A549 (cell line): ENCODE measurements at places on chromosomes 3 and 15.
A peak's percentile ranks its signal among the peaks of the same experiment; 100 is the strongest.

- DNase-seq = peak; percentile 33
Observed at GRCh38 chr3:144770915-144771351, 799.3 kb downstream of the DIPK2A start.

DNA sequence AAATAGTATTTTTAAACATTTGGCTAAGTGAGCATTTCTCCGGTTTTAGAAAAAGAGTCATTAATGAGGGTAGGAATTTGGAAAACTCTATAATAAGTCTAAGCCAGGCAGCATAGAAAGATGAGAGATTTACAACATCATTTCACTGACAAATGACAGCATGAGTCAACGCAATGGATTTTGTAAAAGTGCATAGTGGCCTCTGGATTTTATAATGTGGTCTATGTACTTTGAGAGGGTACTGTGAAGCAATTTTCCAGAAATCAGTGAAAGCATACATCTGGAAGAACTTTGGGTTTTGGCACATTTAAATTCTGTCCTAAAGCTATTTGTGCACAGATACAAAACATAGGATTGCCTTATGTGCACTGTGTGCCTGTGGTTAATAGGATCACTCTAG lies 130.8 kb upstream of the CCNL1 start:
- no peak for DNase-seq

DNA sequence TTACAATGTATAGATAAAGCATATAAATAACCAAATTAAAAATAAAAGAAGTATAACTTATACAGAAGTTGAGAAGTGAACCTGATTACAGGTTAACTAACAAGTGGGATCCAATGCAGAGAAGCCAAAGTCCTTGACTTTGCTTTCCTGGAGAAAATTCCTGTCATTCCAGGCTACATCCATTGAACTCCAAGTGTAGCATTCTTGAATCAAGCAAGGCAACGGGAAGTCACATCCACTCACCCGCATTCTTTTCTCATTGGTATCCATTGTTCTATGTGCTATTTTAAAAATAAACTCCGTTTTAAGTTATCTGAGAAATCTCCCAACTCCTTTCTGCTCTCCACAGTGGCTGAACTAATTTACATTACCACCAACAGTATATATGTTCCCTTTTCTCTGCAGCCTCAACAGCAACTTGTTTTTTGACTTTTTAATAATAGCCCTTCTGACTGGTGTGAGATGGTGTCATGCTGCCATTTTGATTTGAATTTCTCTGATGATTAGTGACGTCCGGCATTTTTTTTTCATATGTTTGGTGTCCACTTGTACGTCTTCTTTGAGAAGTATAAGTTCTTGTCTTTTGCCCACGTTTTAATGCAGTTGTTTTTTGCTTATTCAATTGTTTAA lies 534.3 kb downstream of the ROBO1 start:
- no peak for DNase-seq

GRCh38 chr15:94736236-94736635 lies 504.9 kb downstream of the MCTP2 start:
- DNase-seq = no peak

- no peak for DNase-seq
Observed at GRCh38 chr15:72146934-72147333, 28.7 kb downstream of the SENP8 start.

DNA sequence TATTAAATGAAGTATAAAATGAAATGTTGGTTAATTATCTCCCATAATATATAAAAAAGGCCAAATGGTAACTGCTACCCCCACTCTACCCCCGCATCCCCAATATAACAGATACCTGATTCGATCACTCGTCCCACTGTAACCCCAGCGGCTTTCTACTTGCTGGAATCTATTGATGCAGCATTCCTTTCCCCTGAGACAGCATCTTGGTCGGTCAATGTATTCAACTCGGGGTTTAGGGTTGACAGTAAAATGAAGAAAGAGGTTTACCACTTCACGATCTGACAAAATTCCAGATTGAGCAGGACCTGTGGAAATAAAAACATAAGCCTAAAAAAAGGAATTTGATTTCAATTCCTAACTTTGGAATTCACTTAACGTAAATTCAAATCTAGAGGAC lies 18.6 kb upstream of the C15orf40 start:
- DNase-seq = no peak

DNA sequence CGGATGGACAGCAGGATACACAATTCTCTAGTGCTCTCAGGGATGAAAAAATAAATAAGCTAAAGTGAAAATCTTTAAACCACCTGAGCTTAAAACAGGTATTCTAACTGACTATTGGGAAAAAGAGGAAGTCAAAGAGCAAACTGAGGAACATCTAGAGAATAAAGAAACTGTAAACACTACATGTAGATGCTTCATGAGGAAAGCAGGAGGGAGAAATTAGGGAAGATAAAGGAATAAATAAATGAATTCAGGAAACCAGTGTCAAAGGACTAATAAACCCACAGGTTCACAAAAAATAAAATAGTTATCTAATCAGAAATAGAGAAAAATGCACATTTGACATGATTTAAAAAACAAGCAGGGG lies 525 bp upstream of the MCCC1 start:
- no peak for DNase-seq

GRCh38 chr3:176930942-176931341 lies 266.3 kb downstream of the TBL1XR1 start:
- DNase-seq = no peak

- DNase-seq = no peak
Observed at GRCh38 chr3:40240921-40241320, 68.6 kb upstream of the EIF1B start.

DNA sequence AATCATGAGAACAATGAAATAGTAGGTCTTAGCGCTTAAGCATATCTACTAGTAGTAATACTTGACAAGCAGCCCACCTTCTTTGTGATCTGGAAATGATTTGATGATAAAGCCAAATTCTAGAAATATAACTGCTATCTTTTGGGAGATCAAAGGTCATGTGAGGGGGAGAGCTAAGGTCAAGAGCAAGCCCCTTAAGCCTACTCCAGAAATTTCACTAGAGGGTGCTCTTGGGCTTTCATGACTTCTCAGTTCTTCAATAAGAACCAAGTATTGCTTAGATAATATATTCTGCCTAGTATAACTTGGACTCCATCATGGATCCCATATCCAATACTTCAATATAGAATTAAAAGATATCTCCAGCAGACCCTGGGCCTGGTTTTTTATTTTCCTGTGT lies 319.6 kb downstream of the ZBTB20 start:
- peak; percentile 4 for DNase-seq

GRCh38 chr3:149115114-149115513 lies 14.3 kb upstream of the HPS3 start:
- DNase-seq = no peak

DNA sequence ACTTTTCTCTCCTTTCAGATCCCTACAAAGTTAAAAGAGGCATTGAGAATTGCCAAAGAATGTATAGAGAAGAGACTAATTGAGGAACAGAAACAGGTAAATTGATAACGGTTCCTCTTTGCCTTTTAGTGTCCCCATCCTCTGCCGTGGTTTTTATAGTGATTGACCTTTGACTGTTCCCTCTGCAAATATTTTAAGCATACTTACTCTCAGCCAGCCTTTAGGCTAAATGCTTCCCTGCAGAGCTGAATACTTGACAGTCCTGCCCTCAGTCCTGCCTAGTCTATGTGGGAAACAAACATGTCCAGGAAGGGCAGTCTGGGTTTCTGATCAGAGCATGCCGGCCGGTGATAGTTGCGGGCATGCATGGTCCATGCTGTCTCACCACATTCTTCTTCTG lies 24.7 kb downstream of the PDHB start:
- DNase-seq = no peak

- no peak for DNase-seq
Observed at GRCh38 chr15:80816049-80816653, 37.0 kb downstream of the CEMIP start.

DNA sequence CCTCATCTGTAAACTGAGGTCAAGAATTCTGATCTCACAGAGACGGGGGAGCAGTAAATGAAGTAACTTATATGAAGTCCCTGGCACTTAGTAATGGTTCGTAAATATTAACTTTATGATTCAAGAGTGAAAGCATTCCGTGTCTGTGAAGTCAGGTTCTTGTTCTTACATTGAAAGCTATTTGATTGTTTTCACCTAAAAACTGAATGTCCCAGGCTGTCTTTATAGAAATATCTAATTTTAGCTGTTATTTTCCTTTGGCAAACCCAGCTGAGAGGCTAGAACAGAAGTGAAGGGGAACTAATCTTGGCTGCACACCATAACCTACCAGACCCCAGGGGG lies 84.5 kb downstream of the CHSY1 start:
- DNase-seq = no peak

DNA sequence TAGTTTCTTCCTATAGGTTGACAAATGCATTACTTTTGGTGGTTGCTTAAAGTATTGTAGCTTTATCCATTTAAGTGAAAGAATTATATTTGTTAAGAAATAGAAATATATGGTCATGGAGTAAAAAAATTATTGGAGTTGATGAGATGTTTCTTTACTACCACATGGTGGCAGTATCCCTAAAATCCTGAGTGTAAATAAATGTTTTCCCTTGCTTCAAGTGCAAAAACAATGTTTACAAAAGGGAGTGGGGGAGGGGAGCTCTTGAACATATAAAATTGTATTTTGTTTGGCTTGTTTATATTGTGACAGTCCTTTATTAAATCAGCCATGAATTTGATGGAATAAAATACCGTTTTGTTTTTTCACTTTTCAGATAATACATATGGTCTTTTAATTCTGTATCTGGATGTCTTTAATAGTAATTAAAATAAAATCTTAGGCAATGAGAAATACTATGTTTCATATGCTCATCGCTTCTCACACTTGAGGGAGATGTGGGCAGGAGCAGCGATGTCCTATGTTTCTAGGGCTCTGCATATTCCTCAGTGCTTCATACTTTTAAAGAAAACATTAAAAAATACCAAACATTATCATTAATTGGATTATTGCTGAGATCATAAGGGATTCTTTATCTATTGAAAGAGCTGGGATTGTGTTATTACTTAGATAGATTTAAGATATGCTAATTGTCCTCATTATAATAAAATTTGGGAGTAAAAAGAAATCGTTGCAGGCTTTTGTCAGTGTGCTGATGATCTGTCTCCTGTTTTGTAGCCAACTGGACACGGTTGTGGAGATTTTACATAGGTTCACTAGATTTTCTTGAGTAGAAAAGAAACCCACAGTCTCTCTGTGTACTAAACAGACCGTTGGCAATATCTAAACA lies 349.7 kb downstream of the TUSC7 start:
- peak; percentile 47 for DNase-seq

DNA sequence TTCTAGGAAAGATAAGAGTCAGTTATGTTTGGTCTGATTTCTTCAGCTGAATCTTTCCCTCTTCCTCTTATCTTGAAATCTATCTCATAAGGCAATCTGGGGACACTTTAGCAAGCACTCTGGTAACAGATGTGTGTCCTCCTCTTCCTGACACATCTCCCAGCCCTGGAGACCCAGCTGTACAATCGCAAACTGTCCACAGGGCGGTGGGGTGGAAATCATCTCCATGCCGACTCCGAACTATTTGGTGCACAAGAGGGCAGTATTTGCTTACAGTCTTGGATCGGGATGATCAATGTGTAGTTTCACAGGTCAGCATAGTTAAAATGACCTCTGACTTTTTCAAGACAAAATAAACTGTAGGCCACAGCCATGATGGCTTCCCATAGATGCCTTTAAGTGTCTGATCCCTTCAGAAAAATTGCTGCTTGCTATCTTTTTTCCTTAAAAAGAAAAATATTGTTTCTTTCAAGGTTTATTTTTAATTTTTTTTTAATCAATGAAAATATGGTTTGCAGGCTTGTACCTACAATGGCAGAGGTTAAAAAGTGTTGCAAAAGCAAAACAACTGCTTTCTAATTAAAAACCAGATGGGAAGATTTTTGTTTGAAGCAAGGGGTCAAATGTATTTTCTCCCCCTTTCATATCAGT lies 17.7 kb downstream of the EEFSEC start:
- peak; percentile 67 for DNase-seq

DNA sequence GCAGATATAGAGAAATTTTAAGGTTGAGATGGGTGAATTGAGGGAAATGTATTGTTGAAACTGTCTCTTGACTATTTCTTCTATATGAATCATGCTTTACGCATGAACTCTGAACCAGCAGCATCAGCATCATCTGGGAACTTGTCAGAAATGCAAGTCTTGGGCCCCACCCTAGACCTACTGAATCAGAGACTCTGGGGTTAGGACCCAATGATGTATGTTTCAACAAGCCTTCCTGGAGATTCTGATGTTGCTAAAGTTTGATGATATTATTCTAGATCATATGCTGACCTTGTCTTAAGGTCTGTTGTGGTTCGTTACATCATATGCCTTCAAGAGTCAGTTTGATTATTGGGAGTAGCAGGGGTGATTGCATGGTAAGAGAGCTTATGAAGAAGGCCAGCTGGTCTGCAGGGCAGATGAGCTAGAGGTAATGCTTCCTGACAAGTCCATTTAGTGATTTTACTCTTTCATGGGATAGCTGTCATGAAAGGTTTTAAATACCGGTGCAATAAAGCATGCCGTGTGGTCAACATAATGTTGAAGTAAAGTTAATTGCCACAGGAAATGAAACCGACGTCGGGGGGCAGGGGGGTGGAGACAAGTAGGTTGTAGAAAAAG lies 152.4 kb upstream of the MRPL3 start:
- DNase-seq = no peak

- DNase-seq = no peak
Observed at GRCh38 chr3:114846779-114847178, 300.3 kb downstream of the ZBTB20 start.
